ENCODE measurements at places on chromosomes 7 and 10.

DNA sequence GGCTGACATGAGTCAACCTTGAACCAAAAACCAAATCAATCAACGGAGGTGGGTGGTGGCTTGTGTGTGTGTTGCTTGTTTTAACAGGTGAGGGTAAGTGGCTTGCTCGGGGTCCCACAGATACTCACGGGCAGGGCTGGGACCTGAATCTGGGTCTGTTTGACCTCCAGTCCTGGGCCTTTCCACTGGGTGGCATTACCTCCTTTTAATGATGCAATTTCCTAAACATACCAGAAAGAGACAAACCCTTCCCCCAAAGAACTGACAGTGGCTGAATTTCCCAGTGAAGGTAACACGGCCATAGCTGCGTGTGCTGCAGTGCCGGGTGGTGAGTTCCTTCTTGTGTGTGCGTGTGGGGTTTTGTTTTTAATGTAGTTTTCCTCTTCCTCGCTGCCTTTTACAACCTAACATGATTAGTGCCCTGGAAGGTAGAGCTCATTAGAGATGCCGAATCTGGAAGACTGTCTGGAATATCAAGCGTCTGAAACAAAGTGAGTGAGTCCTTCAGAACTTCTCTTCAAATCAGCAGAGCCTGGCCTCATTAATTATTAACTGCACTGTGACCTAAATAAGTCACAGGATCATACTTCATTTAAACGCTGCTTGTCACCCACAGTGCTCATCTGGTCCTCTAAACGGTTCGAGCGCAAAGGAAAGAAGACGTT lies 166.1 kb upstream of the TCERG1L start:
- DNase-seq, result no peak

DNA sequence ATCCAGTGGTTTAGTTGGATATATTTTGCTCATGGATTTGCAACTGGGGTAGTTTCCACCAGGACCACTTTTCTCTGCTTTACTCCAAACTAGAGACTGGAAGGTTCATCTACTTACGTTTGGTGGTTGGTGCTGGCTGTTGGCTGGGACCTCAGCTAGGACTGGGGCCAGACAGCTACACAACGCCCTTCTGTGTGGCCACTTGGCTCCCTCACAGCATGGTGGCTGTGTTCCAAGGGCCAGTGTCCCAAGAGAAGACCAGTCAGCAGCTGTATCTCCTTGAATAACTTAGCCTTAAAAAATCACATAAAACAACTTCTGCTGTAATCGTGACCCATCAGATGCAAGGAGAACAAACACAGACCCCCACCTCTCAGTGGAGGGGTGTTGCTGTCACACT lies 4.2 kb upstream of the KCNH2 start:
- no peak for DNase-seq

- no peak for DNase-seq
These were observed 1.5 kb upstream of the FERD3L start for GRCh38 chr7:19146699-19147098.

DNA sequence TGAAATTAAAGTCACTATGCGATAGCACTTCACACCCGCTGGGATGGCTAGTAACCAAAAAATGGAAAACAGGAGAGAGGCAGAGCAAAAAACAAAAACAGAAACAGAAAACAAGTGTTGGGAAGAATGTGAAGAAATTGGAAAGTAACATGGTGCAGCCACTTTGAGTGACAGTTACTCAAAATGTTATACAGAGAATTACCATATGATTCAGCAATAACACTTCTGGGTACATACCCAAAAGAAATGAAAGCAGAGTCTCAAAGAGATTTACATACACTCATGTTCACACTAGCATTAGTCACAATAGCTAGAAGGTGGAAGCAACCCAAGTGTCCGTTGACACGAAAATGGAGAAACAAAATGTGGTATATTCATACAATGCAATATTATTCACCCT lies 88.6 kb upstream of the KCNIP2 start:
- no peak for DNase-seq

- no peak for DNase-seq
These were observed 162.8 kb upstream of the LANCL2 start for GRCh38 chr7:55202150-55202913.

- no peak for DNase-seq
These were observed 425.7 kb upstream of the GALNT17 start for GRCh38 chr7:70706204-70706603.

DNA sequence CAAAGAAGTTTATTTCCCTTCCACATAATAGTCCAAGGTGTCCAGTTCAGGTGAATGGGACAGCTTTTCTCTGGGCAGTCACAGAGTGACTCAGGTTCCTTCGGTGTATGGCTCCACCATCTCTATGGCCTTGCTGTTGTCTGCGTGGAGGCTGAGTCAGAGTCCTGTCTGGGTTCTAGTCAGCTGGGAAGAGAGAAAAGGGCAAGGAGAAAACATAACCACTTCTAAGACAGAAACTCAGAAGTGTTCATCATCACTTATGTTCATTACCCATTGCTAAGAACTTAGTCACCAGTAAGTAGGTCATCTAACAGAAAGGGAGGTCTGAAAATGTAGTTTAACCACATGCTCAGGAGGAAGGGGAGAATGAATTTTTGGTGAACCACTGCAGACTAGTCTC lies 32.4 kb upstream of the CCDC7 start:
- peak; percentile 85 for DNase-seq

DNA sequence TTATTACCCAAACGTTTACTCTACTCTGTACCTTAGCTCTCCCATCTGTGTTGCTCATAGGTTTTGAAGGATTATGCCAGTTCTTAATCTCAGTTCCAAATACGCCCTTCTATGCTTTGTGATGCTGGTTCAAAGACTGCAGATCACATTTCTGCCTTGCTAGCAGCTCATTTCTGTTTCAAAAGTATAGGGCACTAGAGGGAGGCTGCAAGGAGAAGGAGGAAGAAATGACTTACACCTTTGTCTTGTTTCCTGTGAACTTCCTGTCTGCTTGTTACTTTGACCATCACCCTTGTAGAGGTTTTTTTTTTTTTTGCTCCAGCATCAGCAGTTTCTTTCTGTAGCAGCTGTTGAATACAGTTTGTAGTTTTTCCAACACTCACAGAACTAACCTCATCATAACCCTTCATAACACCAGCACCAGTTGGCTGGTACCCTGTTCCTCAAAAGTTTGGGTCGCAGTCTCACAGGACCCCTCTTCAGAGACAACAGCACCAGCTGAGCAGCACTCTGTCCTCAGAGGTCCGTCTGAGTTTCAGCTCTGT lies 16.5 kb downstream of the SLK start:
- no peak for DNase-seq

DNA sequence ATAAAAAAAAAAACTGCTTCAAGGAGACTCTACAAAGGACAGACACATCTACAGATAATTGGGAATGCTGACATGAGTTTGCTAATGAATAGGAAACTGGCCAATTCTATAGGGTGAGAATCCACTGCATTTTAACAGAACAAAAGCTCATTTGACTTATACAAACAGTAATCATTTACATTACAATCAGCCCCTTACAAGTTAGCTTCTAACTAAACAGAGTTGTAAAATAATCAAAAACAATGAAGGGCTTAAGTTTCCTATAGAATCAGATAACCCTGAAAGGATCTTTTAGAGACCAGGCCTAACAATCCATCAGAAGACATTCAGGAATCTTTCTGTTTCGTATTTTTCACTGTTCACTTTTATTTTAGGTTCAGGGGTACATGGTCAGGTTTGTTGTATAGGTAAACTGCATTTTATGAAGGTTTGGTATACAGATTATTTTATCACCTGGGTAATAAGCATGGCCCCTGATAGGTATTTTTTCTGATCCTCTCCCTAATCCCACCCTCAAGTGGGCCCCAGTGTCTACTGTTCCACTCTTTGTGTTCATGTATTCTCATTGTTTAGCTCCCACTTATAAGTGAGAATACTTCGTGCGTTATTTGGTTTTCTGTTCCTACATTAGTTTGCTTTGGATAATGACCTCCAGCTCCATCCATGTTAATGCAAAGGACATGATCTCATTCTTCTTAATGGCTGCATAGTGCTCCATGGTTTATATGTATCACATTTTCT lies 131.3 kb upstream of the NOBOX start:
- DNase-seq, result no peak

- DNase-seq, result no peak
These were observed 1.5 kb downstream of the SMARCD3 start for GRCh38 chr7:151246851-151247580.

GRCh38 chr10:24513155-24513554 lies 210.5 kb downstream of the ARHGAP21 start:
- peak; percentile 15 for DNase-seq

GRCh38 chr7:91013078-91013477 lies 251.2 kb upstream of the FZD1 start:
- no peak for DNase-seq

DNA sequence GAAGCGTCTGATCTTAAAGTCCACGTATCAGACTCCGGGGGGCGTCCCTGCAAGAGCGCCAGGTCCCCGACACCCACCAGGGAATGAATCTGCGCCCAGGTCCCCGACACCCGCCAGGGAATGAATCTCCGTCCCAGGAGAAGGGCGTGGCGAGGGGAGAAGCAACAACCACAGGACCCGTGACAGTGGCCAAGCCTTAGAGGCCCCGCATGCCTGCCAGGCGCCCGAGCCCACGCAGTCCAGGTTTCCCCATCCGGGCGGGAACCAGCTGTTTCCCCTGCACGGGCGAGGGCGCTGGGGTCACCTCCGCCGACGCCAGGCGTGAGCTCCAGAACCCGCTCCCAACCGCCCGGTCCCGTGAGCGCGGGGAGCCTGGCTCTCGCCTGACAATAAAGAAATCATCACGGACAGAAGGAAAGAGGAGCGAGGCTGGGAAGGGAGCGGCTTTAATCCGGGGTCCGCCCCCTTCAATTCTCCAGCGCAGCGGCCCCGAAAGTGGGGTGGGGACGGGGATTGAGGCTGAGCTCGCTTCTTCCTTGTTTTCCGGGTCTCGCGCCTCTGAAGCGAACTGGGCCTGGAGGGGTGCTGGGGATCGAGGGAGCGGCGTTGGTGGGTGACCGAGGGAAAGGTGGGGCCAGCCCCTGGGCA lies 29.0 kb upstream of the BMS1 start:
- DNase-seq, result no peak

DNA sequence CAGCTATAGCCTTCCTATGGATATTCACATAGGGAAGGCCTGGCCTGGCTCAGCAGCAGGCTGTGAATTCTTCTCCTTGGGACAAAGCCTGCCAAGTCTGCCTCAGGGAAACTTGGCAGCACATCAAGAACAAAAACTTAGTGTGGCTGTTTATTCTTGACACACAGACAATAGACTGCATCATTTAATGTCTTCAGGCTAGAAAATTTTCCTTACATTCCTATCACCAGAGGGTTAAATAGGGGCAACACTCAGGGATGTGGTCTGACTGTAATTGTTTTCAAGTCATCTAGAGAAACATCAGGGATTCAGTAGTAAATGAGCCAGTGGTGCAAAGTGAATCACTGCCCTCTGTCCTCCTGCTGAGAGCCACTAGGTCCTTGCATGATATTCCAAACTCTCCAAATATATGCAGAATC lies 137.3 kb downstream of the SEMA3C start:
- peak; percentile 79 for DNase-seq

DNA sequence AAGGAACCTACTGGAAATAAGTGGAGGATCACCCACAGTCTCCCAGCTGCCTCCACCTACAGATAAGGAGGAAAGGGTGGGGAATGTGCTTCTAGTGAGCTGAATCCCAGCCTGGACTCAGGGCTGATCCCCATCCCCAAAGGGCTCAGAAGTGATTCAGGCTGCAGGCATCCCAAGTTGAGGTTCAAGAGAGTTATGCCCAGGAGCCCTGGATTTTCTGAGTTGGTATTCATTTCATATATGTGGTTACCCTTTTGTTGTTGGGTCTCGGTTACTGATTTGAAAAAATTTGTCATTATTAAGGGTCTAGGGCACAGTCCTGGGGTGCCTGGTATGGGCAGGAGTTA lies 30.0 kb upstream of the SRGN start:
- DNase-seq, result peak; percentile 62

- no peak for DNase-seq
These were observed 255.1 kb upstream of the LRRN3 start for GRCh38 chr7:110835849-110836248.

DNA sequence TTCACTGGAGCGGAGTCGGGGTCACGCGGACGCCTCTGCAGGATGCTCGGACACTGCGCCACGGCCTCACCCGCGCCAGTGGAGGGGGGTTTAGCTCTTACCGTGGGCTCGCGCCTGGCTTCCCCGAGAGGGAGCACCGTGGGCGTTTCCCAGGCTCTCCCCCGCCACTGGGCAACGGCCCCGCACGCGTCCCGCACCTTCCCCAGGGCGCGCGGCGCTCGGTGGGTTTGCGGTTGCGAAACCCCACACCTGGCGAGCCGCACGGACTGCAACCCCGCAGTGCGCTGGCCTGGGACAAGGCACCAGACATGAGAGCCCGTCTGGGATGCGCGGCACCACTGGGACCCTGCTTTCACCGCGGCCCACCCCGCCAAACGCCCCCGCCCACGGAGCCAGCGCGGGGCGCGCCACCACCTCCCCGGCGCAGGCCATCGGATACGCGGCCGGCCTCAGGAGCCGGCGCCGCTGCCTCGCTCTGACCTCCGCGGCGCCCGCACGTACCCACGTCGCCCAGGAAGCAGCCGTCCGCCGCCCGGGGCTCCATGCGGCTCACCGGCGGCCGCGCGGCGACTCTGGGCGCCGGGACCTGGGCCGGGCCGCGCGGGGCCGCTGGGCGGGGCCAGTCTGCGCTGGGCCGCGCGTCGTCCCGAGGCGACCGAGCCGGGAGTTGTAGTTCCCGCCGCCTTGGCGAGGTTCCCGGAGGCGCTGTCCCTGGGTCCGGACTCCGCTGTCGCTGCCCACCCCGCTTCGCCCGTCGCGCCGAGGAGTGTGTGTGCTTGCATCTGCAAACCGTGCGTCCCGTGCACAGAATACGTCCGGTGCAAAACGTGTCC lies at the start of gene ASB13:
Gene ASB13, minus strand, starts transcription at position 588 of the 833 bp plus-strand sequence. Its CDS starts 44 bp downstream, at position 544.
- peak; percentile 44 for DNase-seq

GRCh38 chr10:110410329-110411046 lies 87.2 kb upstream of the DUSP5 start:
- peak; percentile 99 for DNase-seq

DNA sequence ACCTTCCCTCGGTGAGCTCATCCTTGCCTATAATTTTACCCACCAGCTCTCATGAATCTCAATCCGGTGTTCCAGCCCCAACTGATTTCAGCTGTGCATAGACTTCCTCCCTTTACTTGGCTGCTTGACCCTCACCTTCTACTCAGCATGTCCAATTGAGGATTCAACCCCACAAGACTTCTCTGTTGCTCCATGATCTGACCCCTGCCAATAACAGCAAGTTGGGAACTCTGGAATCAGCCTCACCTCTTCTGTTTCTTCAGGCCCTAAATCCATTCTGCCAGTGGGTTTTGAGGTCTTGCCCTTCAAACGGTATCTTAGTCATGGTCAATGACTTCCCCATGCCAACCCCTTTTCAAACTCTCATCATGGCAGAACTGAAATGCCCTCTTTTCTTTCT lies 390.4 kb downstream of the CALN1 start:
- DNase-seq, result no peak

DNA sequence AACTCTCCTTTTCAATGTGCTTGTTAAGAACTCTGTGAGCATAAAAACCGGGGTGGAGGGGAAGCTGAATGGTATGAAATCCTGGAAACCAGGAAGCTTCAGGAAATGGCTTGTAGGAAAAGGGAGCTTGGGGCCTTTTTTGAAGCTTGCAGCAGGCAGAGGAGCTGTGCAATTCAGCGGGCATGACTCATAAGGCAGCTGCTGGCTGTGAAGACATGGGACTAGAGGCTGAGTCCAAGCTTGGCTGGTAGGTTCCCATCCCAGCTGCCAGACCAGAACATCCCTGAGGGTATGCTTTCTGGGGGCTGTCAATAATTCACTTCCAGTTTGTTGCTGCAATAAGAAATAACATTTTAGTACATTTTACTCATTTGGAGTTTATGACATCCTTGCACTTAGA lies 36.8 kb upstream of the CDC14C start:
- no peak for DNase-seq

GRCh38 chr7:136923111-136923667 lies 54.7 kb downstream of the CHRM2 start:
- peak; percentile 72 for DNase-seq

- no peak for DNase-seq
These were observed 73.6 kb downstream of the EPC1 start for GRCh38 chr10:32273336-32273735.

Measured in HCEC 1CT (cell line).